ENCODE measurements at places on chromosomes 12 and 14. TPM values are rescaled to one million over a fixed set of nuclear protein-coding genes. Genes with fewer than 3 reads are reported as not detected.

The KERA gene
- total RNA-seq = not detected

The ATXN7L3B gene
- total RNA-seq = 29.9 TPM

The TNFAIP2 gene
- not detected for total RNA-seq

- no peaks in the 10 kb centered on the region for H3K27me3 ChIP-seq
- DNase-seq = no peak
- H3K27ac ChIP-seq = no peak overlapping the region
- H3K36me3 ChIP-seq = peaks cover 7% of the 10 kb centered on the region
- H3K4me3 ChIP-seq = no peak overlapping the region
Observed at GRCh38 chr12:14937014-14937413, 1.3 kb downstream of the ERP27 start.

GRCh38 chr12:29552324-29552927, 54.9 kb upstream of the OVCH1 start:
- DNase-seq = peak; percentile 84
- no peak overlapping the region for H3K27ac ChIP-seq
- H3K36me3 ChIP-seq = no peaks in the 10 kb centered on the region
- H3K4me1 ChIP-seq = no peaks in the 10 kb centered on the region

DNA sequence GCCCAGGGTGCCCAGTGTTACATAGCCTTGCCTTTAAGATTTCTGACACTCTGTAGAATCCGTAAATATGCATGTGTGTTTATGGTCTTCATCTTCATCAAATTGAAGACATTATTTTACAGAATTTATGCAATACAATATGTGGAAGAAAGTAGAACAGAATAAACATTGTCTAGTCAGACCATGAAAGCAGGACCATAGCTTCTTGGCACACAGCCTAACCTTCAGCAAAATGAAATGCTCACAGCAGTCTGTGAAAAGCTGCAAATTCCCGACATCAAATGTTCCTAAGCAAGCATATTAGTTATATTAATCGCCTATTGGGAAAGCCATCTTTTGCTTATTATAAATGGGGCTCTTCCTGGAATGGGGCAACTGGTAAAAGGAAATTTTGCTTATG, 111.3 kb upstream of the GARIN2 start:
- 0 out of 2 replicates have a peak, but pooled peaks cover 3% of the 10 kb centered on the region for H3K27me3 ChIP-seq
- no peak overlapping the region for H3K4me3 ChIP-seq
- H3K36me3 ChIP-seq = no peaks in the 10 kb centered on the region

DNA sequence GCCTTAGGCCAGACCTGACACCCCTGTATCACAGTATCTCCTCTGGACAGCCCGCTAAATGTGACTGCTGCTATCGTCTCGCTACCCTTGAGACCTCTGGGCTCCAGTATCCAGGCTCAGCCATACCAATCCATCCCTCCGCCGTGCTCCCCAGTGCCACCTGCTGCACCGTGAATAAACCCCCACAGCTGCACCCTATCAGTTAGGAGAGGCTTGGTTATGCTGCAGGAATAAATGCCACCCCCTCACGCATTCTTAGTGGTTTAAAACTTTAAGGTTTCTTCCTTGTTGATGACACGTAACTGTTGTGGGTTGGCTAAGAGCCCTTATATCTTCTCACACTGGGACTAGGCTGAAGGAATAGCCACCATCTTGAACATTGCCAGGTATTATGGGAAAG, 12.1 kb downstream of the CCDC63 start:
- DNase-seq = no peak
- H3K27me3 ChIP-seq = no peaks in the 10 kb centered on the region
- H3K4me1 ChIP-seq = no peaks in the 10 kb centered on the region
- no peaks in the 10 kb centered on the region for H3K36me3 ChIP-seq
- no peak overlapping the region for H3K27ac ChIP-seq
